ENCODE measurements at places on chromosomes 5 and 9.

- DNase-seq = no peak
These were observed 27.1 kb upstream of the MTMR12 start for GRCh38 chr5:32339878-32340277.

DNA sequence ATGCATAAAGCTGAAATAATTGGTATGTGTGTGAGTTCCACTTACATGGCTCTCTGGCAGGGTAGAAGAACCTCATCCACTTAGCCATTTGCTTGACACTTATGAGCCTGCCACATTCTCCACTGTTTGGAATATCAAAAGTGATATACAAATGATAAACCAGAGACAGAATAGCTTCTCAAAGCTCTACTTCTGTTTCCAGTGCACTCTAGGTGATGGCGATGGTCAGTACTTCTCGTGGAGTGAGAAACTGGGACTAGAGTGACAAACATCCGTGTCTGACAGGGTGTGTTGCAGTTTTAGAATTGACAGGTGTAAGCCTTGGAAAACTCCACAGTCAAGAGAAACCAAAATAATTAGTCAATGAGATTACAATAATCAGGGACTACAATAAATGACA lies 935.8 kb upstream of the TYRP1 start:
- DNase-seq = no peak

DNA sequence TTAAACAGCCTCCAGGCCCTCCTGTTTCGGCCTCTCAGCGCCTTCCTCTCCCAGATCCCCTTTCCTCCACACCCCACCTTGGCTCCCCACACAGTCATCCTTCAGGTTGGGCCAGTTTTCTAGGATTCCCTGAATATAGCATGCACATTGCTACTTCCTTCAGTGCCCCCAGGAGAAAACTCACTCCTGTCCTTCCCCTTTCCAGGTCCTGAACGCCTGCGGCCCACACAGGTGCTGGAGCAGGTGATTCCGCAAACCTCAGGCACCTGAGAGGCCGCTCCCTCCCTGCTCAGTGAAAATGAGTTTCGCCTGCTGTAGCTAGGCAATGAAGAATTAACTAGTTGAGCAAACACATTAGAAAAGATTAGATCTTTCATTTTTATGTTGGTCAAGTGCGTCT lies 185.0 kb downstream of the MED10 start:
- no peak for DNase-seq

GRCh38 chr5:173330338-173331206 lies 2.4 kb upstream of the STC2 start:
- no peak for DNase-seq

DNA sequence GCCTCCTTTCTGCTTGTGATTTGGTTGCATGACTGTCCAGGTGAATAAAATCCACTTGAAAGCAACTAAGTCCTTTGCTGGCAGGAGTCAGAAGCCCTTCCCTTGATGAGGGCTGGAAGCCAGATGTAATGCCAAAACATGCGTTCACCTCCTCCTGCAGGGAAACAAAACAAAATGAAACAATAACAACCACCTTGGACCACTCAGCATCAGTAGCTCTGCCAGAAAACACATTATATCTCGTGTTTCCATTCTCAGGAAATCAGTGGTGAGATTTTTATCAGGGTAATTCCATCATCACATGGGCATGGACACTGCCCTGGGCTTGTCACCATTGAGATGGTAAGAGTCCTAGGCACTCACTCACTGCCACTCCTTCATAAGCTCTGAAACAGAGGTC lies 350.3 kb upstream of the ACTBL2 start:
- no peak for DNase-seq

- DNase-seq = no peak
These were observed 272.7 kb downstream of the TRIM32 start for GRCh38 chr9:116959809-116960208.

GRCh38 chr5:146813346-146814157 lies 65.0 kb downstream of the PPP2R2B start:
- DNase-seq = no peak

- DNase-seq = no peak
These were observed 2.0 kb downstream of the GNG10 start for GRCh38 chr9:111663301-111663823.

GRCh38 chr5:180495292-180495691 lies 1.1 kb downstream of the CNOT6 start:
- no peak for DNase-seq

DNA sequence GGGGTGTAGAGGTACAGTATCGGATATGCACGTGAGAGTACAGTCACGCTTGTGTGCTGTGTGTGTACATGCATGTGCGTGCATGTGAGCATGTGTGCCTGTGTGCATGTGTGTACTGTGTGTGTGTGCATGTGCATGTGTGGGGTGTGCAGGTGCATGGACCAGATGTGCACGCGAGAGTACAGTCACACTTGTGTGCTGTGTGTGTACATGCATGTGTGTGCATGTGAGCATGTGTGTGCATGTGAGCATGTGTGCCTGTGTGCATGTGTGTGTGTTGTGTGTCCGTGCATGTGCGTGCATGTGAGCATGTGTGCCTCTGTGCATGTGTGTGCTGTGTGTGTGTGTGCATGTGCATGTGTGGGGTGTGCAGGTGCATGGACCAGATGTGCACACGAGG lies 10.3 kb downstream of the SLC6A19 start:
- no peak for DNase-seq

DNA sequence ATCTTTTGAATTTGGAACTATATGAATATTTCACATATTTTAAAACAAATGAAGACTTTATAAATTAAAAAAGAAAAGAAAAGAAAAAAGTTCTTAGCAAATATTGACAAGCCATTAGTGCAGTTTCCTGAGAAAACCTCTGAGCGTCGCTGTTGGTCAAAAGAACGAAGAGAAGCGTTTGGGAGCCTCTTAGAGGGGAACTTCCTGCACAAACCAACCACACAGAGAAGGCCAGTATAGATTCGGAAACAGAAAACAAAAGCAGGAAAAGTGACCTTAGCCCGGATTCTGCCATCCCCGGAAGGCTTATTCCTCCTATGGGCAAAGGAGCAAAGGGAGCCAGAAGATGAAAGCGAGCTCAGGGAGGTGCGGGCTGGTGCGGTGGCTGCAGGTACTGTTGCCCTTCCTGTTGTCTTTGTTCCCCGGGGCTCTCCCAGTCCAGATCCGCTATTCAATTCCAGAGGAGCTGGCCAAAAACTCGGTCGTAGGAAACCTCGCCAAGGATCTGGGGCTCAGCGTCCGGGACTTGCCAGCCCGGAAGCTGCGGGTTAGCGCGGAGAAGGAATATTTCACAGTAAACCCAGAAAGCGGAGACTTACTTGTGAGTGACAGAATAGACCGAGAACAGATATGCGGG lies at the start of gene PCDHGB2:
TSS of gene PCDHGB2 (plus strand) at position 205 of the 637 bp plus-strand sequence. CDS start at position 347, 142 bp downstream.
- peak; percentile 64 for DNase-seq

GRCh38 chr9:92406477-92406876 lies 2.1 kb upstream of the OGN start:
- DNase-seq = peak; percentile 54

- DNase-seq = peak; percentile 97
These were observed 90.6 kb downstream of the RALGPS1 start for GRCh38 chr9:127004946-127005769.

DNA sequence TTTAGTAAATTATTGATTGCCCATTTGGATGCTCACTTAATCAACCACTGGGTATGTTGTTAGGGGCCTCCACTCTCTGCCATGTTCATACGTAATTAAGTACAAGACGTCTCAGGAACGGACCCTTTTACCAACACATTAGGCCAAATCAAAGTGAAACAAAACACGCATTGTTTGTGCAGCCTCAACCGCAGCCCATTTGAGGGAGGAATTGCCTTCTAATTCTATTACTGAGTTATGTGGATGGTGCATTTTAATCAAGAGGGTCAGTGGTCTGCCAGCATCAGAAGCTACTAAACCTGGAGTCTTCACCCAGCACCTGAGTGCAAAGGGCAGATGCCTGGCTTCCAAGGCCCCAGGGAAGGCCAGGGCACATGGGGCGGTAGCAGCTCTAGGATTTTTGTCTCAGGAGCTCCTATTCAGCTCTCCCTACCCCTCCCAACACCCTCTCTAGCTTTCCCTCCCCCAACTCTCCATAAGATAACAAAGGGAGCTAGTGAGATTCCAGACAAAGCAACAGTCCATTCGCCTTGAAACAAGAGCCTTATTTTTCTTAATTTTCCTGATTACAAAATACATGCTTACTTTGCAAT lies 7.9 kb upstream of the MED27 start:
- DNase-seq = no peak

DNA sequence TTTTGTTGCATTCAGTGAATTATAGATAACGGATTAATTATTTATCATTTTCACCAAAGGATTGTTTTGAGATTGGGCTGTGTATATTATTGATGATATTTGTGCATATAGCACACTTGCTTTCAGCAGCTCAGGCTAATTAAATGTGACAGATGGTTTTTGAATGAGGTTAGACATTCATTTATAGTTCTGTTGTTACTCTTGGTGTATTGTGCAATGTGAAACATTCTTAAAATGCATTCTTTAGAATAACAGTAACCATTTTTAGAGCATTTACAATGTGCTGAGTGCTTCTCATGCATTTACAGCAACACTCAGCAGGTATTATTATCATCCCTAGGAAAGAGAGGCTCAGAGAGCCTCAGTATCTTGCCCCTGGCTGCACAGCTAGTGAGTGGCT lies 23.8 kb downstream of the NANS start:
- DNase-seq = no peak

DNA sequence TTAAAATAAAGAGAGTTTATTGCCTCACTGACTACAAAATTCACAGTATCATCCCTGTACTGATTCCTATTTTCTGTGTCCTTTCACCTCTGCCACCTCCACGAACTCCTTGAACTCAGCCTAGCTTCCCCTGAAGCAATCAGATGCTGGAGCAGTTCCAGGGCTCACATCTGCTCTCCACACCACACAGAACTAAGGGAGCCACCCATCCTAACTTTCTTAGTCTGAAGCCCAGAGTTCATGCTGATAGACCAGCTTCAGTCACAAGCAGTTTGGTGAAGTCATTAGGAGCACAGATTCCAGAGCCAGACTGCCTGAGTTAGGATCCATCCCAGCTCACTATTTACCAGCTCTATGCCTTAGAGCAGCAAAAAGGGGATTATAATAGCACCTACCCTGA lies 15.6 kb upstream of the EPB41L4A start:
- DNase-seq = no peak

DNA sequence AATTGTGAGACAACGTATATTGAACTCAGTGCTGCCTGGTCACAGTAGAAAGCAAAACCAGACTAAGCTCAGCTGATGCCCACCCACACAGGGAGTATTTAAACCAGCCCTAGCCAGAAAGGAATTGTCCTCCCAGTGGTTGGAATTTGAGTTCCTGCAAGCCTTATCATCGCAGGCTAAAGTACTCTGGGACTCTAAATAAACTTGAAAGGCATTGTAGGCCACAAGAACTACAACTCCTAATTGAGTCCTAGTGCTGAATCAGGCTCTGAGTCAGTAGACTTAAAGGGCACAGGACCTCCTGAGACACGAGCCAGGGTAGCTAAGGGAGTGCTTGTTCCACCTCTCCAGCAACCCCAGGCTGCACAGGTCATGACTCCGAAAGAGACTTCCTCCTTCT lies 171.4 kb downstream of the MCTP1 start:
- DNase-seq = no peak

DNA sequence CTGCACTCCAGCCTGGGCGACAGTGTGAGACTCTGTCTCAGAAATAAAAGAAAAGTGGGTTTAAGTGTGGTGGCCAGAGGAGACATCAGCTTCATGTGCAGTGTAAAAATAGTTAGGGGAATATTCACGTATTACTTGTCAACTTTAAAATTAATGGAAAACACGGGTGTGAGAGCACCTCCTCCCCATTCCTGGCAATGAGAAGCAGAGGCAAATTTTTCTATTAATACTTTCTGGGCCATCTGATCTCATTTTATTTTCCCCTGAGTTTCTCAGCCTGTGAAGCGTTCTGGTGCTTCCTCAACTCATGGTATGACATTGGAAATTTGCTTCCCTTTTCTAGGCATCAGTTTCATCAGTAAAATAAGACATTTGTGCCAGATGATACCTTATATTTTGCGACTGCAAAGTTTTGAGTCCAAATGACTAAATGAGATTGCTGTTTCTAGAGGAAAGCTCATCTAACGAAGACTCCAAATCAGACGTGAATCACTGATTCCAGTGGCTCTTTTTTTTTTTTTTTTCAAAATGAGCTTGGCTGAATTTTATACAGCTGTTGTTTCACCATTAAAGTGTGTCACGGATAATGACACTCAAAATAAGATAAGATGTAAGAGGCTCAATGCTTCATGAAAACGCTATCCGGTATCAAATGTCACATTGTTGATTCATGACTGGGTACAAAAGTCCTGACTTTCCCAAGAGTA lies 104.6 kb downstream of the MSX2 start:
- no peak for DNase-seq

DNA sequence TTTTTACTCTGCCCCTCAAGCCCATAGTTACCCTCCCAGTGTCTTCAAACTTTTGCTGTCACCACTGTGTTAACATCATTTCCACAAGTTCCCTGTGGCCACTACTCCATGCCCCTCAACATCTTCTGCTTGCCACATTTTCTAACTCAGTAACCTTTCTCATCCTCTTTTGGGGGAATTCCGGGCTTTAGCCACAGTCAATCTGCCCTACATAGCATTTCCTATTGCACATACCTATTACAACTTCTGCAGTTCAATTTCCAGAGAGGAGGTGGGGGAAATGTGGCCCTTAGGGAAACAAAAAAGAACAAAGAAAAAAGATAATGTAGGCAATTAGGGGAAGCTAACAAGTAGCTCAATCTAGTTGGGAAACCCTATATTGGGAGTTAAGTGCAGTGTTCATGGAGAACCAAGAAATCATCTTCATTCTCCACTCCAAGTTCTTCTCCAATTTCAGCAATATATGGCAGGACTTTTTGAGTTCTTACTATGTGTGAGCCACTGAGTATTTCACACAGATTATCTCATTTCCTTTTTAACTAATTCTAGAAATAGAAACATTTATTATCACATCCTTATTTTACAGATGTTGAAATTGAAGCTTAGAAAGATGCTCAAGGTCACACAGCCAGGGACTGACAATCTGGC lies 40.2 kb upstream of the LPAR1 start:
- DNase-seq = peak; percentile 82

DNA sequence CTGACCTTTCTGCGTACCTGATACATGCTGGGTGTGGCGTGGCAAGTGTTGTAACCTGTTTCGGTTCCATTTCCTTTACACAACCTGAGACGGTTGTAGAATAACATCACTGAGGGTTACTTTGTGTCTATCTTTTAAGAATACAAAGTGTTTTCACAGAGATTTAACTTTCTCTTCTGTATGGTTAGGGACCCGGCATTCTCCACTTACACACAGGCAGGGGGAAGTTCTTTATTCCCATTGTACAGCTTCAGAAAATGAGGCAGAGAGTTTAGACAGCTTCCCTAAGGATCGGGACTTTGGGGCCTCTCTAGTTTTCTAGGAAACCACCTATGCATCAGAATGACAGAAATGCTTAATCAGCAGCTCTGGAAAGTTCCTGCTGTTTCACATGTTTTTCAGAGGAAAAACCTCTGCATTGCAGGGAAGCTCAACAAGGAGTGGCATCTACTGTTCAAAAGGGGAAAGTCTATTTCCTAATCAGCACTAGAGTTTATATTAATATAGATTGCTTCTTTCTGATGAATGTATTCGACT lies 41.3 kb downstream of the CAST start:
- peak; percentile 78 for DNase-seq

DNA sequence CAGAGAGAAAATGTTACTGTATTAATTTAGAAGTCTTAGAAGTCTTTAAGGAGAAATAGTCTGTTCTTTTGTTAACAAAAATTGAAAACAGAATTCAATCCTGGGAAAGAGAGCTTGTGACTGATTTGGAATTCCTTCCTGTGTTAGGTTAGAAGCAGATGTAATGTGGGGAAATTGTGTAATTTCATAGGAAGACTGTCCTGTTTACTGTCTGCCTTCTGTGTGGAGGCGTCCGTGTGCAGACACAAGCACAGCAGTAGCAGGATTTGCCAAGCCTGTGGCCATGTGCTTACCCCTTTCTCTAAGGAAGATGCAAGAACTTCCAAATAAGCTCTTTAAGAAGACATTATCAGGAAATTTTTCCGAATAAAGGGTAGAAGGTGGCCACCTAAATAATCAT lies 36.7 kb upstream of the F2R start:
- no peak for DNase-seq

All from GM12865 (cell line).